Right renal pelvis (tissue), 4 donors: ENCODE measurements at places on chromosomes 3 and 15. TPM values are rescaled to one million over a fixed set of nuclear protein-coding genes. Genes with fewer than 3 reads are reported as not detected.

HCLS1 gene
- 7.3 TPM for polyA plus RNA-seq

TP63 gene
- 3.1 TPM for polyA plus RNA-seq

ADAMTS17 gene
- polyA plus RNA-seq: 2.9 TPM

IL1RAP gene
- 23.7 TPM for polyA plus RNA-seq

NR2E3 gene
- 0.70 TPM for polyA plus RNA-seq

TF gene
- 2.6 TPM for polyA plus RNA-seq

FETUB gene
- polyA plus RNA-seq: not detected

DNA sequence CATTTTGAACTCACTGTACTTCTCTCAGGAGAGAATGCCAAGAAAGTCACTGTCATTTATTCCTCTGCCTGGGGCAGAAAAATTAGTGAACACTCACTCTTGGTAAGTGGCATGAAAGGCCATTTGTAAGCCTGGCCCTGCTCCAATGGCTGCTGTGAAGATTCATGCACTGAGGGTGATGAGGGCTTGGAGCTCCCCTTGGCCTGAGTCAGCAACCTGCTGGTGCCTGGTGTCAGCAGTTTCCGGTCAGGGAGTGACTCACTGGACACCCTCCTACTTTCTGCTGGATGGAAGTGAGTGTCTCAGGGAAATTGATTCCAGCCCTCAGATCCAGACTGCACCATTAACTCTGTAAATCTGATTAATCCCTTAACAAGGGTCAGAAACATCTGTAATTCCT lies 37.6 kb downstream of the TRA2B start:
- DNase-seq: no peak

DNA sequence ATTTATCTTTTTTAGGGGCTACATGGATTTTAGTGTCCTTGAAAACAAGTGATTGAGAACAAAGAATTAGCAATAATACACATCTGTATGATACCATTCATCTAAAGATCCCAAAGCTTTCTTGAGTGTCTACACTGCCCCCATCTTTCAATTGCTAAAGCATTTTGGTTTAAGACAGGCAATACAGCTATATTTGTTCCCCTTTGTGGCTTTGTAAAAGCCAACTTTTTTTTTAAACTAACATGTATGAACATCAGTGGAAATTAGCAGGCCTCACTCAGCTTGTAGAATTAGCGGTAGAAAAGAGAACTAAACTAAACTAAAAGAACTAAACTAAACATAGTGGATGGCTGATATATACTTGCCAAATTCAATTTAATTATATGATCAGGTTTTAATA lies 449.6 kb downstream of the MECOM start:
- no peak for DNase-seq

DNA sequence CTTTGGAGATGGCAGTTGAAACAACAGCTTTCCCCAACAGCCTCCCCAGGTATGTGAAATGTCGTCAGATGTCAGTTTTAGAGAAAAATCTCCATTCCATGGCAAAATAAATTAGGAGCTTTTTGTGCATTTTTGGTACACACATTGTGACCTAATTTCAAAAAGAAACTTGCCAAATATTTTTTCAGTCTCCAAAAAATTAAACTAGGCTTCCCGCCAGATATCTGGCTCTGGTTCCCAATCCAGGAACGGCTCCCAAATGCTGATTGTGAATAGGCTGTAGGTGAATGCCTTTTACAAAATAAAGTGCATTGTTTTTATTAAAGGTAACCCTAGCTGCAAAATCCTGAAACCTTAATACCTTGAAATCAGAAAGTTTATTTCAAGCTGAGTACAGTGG lies 10.9 kb downstream of the KCNAB1 start:
- DNase-seq: no peak

GRCh38 chr15:79930516-79930915 lies 33.7 kb upstream of the MTHFS start:
- DNase-seq: no peak

- no peak for DNase-seq
Measured at GRCh38 chr3:7567160-7567559, 706.2 kb downstream of the GRM7 start.

- DNase-seq: no peak
Measured at GRCh38 chr3:197041875-197042488, 12.4 kb upstream of the MELTF start.

GRCh38 chr3:44058022-44058867 lies 183.4 kb upstream of the TOPAZ1 start:
- no peak for DNase-seq

GRCh38 chr3:169390741-169391305 lies 272.7 kb downstream of the MECOM start:
- DNase-seq: no peak

GRCh38 chr3:45984331-45985312 lies 11.0 kb downstream of the FYCO1 start:
- no peak for DNase-seq

- DNase-seq: no peak
Measured at GRCh38 chr15:38662805-38663204, 98.2 kb upstream of the RASGRP1 start.

GRCh38 chr3:72738752-72739530 lies 109.3 kb downstream of the SHQ1 start:
- DNase-seq: no peak

- no peak for DNase-seq
Measured at GRCh38 chr3:174820885-174821284, 38.2 kb upstream of the NAALADL2 start.

GRCh38 chr3:38460377-38461270 lies 6.9 kb downstream of the ACVR2B start:
- DNase-seq: no peak

GRCh38 chr3:179943117-179943880 lies 93.4 kb downstream of the PEX5L start:
- DNase-seq: no peak

DNA sequence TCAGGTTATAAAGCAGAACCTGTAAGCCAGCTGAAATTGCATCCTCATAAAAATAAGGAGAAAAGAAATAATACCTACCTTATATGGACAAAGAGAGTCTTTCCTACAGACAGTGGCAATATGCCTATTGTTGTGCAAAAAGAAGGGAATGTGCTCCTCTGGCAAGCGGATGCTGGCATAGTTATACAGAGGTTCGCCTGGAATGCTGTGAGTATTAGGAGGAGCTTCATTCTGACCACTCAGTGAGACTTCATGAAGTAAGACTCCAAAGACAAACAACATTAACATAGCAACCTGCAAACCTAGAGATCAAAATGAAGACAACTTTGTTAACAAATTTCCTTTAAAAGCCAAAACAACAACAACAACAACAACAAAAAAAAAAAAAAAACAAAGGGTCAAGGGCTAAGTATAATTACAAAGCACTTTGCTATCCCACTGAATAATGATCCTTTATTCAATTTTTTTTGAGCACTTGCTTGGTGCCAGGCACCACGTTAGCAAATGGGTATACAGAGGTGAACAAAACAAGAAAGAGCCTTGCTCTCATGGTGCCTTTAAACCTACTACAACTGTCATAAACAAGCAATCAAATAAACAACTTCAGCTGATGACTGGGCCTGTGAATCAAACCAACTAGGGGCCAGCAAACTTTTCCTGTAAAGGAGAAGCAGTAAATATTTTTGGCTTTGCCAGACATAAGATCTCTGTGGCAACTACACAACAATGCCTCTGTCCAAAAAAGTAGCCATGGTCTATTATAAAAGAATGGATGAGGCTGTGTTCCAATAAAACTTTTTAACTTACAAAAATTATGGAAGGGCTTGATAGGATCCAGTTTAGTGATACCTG lies 3.7 kb downstream of the EOGT start:
- DNase-seq: no peak

- no peak for DNase-seq
Measured at GRCh38 chr3:15493436-15493835, 28.1 kb downstream of the COLQ start.

DNA sequence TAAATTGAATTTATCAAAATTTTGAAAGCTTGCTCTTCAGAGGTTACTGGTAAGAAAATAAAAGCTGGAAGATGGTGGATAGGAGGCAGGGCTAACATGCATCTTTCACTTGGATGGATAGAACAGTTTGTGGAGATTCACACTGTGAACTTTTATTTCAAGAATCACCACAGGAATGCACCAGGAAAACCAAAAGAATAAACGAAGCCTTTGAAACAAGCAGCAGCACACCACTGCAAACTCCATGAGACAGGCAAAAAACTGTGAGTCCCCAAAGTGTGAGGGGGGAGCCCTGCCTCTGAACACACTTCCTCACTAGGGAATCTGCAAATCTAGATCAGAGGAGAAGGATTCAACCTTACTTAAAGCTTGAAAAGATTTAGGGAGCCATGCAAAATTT lies 122.2 kb downstream of the RTP4 start:
- no peak for DNase-seq

- no peak for DNase-seq
Measured at GRCh38 chr3:95408464-95408862, 1345.6 kb downstream of the NSUN3 start.

DNA sequence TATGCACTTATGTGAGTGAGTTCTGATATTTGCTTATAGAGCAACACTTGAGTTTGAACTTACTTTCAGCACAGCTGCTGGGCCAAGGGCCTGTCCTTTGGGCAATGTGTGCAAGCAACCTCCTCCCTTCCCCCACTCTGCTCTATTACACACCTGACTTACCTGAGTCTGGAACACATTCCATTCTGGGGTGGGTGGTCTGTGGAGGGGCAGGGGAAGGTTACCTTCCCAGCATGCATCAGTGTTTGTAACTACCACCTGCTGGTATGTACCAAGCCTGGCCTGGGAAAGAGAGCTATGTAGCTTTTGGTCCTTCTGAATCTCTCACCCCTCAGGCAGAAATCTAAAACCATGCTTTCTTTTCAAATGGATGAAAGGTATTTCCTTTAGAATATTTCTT lies 103.0 kb downstream of the ISL2 start:
- peak; percentile 24 for DNase-seq

- DNase-seq: no peak
Measured at GRCh38 chr3:154060238-154061000, 60.8 kb upstream of the ARHGEF26 start.

GRCh38 chr3:52088445-52089367 lies 32.3 kb upstream of the DUSP7 start:
- DNase-seq: no peak
